Upper lobe of left lung (tissue), 6 donors: ENCODE measurements at places on chromosomes 1 and 21.
A peak's percentile ranks its signal among the peaks of the same experiment; 100 is the strongest.

- DNase-seq = no peak
These were observed 46.5 kb downstream of the NCF2 start for GRCh38 chr1:183543619-183544204.

DNA sequence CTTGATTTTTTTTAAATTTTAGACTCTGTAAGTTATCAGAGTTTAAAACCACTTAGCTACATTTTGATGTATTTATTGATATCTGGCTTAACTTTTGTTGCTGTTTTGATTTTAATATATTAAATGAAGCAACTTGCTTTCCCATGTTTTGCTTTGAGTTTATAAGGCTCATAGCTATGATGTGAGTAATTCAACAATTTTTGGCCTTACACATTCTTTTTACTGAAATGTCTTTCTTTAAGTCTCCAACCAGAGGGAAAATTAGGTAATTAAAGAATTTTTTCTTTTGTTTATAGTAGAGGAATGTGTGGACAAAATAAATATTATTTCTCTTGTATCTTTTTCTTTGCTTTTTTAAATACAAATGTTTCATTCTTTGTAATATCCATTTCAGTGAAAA lies 258.3 kb upstream of the ADAMTS5 start:
- DNase-seq = no peak

DNA sequence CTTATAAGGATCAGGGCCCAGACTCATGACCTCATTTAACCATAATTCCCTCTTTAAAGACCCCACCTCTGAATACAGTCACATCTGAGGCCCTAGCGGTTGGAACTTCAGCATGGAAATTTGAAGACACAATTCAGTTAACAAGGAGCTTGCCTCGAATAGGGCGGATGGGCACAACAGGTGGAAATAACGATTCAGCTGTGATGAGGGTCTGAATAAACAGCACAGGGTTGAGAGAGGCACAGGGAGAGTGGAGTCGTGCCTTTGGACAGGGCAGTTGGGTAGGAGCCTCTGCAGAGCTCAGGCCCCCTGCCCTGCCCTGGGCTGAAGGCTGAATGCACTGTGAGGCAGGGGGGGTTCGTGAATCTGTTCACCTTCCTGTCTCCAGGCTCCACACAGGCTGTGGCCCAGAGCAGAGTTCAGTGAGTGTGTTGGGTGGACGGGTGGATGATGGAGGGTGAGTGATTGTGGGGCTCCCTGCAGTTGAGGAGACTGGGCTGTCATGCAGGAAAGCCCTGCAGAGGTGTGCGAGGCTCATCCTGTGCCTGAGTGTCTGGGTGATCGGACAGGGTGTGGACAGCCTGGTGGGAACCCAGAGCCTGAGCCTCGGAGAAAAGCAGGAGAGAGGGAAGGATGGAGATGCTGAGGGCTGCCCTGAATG lies 243.1 kb downstream of the FOXD2 start:
- no peak for DNase-seq

DNA sequence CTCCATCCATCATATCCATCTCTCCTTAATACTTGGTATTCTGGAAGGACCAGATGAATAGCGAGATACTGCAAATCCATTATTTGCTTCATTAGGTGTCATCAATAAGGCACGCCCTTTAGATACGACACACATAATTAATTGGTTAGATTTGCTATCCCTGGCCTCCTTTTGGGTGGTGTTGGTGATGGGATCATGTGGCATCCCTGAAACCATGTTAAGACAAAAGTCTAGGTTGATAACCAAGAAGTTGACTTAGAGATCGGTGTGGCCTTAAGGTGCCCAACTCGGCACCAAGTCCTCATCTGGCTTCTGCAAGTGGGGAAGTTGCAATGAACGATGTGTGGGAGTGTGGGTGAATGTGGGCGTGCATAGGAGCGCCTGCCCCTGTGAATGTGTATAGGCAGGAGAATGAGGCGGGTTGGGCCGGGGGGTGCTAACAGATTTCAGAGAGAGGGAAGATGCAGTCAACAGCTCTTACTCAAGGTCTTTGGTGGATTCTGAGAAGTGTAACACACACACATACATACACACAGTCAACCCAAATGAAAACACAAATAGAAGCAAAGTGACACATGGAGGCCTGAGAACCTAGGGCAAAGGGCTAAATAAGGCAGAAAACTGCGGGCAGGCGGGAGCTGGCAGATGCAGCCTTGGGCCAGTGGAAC lies 415.7 kb upstream of the ESRRG start:
- DNase-seq = no peak

DNA sequence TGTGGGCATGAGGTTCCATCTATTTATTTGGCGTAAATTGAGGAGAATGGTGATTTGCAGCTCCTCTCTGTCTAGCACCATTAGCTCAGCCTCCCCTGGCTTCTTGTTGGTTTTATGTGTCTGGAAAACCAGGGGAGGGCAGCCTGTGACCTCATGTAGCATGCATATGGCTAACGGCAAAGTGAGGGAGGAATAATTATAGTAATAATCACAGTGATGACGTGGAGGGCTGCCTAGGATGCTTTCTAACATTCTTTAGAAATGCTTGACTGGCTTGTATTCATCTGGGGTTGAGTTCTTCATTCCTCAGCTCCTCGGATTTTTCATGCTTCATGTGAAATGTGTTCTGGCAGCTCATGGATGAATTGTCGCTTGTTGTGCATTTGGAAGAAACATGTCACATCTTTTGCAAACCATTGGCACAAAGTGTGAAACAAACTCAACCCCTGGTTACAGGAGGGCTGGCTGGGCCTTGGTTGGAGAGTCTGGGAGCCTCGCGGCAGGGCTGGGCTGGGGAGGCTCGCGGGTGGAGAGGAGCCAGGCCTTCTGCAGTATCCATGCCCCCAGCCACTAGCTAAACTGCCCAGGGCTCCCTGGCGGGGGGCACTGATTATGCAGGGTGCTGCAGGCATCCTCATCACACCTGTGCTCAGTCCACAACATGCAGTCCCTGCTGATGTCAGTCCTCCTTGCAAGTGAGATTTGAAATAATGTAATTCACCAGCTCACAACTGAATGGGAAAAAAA lies 149.6 kb downstream of the DISC1 start:
- DNase-seq = peak; percentile 40

DNA sequence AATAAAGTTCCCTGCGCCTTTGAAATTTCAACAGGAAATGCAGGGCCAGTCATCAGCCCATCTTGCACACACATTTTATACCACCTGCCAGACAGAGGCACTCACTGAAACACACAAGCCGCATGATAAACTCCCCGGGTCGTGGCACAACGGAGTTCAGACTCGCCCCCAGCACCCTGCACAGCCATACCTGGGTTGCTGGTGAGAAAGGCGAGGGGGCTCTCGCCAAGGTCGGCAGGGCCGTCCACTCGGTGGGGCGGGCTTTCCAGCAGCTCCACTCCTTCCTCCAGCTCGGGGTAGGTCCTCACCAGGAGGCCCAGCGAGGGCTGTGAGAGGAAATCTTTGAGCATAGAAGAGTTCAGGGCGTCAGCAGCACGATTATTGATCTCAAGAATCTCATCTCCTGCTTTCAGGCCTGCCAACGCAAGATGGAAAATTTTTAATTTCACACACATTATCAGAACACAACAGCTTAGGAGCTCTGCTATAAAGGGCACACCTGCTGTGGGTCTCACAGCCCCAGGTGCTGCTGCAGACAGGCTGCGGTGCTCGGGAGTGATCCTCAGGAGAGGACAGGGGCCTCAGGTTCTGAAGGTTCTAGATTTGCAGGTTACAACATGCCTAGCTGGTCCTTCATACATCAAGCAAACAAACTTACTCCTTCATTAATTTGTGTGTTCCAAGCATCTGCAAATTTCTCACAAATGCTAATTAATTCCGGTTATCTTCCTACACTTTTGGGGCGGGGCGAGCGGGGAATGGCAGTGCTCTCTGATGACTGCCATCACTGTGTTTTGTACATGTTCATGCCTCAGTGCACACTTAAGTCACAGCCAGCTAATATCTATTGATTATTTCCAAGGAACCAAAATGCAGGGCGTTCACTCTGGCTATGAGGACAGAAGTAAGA lies 144.2 kb upstream of the KRTAP19-8 start:
- peak; percentile 61 for DNase-seq

DNA sequence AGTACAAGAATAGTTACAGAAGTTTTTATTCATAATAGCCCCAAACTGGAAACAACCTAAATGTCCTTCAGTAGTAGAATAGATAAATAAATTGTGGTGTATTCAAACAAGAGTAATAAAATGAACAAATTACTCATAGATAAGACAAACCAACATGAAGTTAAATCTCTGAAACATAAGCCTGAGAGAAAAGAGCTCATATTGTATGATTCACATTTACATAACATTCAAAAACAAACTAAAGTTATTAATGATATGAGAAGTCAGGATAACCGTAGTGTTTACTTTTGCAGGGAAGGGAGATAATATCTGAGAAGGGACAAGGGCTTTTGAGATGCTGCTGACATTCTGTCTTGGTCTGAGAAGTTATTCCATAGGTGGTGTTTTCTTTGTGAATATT lies 13.5 kb downstream of the STPG1 start:
- no peak for DNase-seq
